ENCODE measurements at places on chromosomes 12 and 14. TPM values are rescaled to one million over a fixed set of nuclear protein-coding genes. Genes with fewer than 3 reads are reported as not detected.
A peak's percentile ranks its signal among the peaks of the same experiment; 100 is the strongest.

Gene ANG
- total RNA-seq = 17.5 TPM

Gene CCDC197
- total RNA-seq = not detected

Gene EPS8
- total RNA-seq = 78.0 TPM

Gene ANO4
- total RNA-seq = not detected

DNA sequence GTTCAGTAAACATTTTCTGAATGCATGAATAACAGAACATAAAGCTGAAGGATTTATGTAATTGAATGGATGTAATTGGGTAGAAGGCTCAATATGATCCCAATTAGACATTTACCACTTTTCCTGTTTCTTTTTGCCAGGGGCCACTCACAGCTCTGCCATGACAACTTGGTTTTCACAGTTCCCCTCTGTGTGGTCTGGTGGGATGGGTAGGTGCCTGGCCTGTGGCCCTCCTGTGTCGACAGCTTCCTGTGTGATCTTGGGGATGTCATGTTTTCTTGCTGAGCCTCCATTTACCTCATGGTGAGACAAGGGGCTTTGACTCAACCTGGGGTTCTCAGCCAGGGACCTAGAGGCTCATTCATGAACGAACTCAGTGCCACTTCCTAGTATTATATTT lies 12.6 kb upstream of the SERPINA10 start:
- DNase-seq = peak; percentile 87

GRCh38 chr14:23070262-23071129 lies 13.2 kb upstream of the CDH24 start:
- no peak for DNase-seq

DNA sequence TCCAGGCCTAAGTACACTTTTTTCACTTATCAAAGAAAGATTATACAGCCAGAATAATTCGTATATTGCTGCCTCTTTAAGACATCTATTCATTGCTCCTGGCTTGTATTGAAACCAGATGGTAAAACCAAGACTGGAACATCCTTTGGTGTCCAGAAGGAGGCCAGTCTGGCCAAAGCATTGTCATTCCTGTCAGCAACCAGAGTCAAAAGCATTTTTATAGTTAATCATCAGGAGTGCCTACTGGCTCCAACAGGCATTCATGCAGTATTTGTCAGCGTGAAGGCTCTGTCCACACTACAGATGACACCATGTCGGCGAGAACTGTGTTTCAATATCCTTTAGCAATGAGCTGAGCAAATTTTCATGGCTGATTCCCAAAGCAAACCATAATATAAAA lies 118.0 kb upstream of the G2E3 start:
- DNase-seq = no peak

GRCh38 chr14:54335569-54336155 lies 61.1 kb upstream of the CDKN3 start:
- peak; percentile 60 for DNase-seq
